ENCODE measurements at places on chromosomes 11 and 22.
A peak's percentile ranks its signal among the peaks of the same experiment; 100 is the strongest.

DNA sequence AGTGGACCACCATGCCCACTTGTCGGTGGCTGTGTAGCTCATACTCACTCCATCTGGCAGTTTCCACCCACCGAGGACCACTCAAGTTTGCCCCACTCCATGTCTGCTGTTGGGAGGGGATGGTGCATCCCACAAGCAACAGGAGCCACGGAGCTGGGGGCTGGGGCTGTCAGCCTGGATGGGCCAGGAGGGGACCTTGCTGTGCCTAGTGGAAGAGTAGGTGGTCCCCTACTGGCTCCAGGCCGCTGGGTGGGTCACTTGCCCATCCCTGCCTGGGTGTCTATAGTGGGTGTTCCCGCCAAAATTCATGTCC lies 57.0 kb downstream of the SMIM38 start:
- no peak for DNase-seq

DNA sequence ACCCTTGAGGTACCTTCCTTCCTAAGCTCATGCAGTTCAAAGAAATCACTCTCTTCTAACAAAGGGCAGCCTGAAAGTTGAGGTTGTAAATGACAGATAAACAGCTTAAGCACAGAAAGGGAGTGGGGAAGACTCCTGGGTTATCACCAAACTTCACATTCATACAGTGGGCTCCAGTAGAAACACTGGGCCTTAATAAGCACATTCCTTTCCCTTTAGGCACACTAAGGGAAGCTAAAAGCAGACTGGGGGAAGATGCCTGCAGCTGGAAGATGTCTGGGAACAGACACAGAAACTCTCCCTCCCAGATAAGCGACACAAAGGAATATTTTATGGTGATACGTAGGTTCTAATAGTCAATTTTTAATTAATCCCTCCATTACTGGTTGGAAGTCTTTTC lies 350.3 kb upstream of the MPPED2 start:
- DNase-seq = peak; percentile 11

DNA sequence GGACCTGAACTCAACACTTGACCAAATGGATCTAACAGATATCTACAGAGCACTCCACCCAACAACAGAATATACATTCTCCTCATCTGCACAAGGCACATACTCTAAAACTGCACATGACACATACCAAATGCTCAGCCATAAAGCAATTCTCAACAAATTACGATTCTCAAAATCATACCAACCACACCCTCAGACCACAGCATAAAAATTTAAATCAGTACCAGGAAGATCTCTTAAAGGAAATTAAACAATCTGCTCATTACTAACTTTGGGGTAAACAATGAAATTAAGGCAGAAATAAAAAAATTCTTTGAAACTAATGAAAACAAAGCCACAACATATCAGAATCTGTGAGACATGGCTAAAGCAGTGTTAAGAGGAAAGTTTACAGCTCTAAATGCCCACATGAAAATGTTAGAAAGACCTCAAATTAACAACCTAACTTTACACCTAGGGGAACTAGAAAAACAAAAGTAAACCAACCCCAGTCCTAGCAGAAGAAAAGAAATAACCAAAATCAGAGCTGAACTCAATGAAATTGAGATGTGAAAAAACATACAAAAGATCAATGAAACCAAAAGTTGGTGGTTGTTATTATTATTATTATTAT lies 37.2 kb downstream of the TMEM123 start:
- DNase-seq = no peak

DNA sequence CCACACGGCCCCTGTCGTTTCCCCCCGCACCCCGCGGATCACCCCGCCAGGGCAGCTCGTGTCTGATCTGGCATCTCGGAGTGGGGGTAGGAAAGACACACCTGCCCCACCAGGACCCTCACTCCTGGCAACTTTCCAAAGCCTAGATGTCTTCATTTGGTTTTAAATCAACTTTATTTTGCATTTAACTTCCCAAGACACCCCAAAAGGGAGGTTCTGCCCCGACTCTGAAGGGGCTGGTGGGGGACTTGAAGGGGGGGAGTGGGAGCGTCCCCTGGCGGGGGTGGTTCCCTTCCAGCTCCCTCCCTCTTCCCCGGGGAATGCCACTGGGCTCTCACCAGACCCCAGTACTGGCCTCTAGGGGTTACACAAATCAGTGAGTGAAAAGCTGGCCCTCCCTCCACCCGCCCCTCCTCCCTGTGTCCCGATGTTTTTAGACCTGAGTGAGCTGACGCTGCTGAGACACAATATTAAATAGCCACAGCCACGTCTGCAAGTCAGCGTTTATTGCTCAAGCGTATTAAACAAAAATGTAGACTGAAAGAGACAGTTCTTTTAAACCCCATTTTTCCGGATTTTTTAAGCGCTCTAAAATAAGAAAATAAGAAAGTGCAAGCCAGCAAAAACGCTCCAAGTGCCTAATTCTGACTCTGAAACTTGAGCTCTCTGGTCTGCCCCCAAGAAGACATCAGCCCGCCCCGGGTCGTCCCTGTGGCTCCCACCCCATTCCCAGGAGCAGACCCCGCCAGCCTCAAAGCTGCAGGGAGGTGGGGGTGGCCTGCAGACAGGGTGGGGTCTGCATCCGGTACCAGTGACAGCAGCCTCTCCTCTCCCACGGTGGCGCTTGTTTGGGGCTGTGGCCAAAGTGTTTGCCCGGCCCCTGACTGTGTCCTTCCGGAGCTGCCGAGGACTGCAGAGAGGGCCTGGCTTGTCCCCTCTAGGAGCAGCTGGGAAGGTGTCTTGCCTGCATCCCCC lies 1.1 kb upstream of the TTLL8 start:
- DNase-seq = peak; percentile 37

- DNase-seq = no peak
These were observed 38.4 kb upstream of the EMID1 start for GRCh38 chr22:29167032-29167911.

- no peak for DNase-seq
These were observed 24.6 kb downstream of the FLRT1 start for GRCh38 chr11:64060263-64060860.

DNA sequence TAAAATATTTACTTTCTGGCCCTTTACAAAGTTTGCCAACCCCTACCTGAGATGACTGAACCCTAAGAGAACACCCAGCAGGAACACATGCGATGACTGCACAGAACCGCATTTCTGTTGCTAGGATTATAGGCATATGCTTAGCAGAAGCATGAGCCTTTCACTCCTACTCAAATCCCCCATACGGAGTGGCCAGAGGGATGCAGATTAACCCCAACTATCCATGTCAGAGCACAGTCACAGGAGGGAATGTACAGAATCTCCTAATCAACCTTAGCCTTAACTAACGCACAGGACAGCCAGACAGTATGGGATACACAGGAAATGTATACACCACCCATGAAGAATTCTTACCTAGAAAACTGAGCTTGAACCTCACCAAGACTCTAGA lies 6.2 kb downstream of the HPS4 start:
- DNase-seq = peak; percentile 23

DNA sequence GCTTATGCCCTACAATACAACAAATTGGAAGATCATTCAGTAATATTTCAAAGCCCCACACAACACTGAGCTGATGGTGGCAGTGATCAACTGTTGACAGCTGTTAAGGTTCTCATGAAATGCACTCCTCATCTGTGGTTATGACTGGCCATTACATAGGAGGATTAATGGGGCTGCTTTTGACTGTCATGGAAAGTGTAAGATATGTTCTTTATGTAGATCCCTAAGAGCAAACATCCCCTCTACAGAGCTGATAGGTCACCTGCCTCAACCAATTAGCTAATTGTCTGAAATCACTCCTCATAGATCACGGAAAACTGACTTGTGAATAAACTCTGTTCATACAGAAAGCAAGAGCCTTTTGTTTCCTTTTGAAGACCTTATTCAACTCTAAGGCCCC lies 78.1 kb downstream of the GAB2 start:
- DNase-seq = no peak

- DNase-seq = peak; percentile 71
These were observed 106.0 kb upstream of the TIMP3 start for GRCh38 chr22:32695451-32695891.

DNA sequence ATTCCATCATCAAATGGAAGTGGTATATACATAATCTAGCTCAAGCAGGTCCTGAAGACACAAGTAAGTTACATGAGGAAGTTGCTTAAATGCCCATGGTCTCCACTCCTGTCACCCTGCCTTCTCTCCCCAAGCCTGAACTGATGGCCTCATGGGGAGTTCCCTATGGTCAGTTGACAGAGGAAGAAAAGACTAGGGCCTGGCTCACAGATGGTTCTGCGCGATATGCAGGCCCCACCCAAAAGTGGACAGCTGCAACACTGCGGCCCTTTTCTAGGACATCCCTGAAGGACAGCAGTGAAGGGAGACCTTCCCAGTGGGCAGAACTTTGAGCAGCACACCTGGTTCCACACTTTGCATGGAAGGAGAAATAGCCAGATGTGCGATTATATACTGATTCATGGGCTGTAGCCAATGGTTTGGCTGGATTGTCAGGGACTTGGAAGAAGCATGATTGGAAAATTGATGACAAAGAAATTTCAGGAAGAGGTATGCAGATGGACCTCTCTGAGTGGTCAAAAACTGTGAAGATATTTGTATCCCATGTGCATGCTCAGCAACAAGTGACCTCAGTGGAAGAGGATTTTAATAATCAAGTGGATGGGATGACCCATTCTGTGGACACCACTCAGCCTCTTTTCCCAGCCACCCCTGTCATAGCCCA lies 17.3 kb upstream of the CD82 start:
- DNase-seq = no peak

DNA sequence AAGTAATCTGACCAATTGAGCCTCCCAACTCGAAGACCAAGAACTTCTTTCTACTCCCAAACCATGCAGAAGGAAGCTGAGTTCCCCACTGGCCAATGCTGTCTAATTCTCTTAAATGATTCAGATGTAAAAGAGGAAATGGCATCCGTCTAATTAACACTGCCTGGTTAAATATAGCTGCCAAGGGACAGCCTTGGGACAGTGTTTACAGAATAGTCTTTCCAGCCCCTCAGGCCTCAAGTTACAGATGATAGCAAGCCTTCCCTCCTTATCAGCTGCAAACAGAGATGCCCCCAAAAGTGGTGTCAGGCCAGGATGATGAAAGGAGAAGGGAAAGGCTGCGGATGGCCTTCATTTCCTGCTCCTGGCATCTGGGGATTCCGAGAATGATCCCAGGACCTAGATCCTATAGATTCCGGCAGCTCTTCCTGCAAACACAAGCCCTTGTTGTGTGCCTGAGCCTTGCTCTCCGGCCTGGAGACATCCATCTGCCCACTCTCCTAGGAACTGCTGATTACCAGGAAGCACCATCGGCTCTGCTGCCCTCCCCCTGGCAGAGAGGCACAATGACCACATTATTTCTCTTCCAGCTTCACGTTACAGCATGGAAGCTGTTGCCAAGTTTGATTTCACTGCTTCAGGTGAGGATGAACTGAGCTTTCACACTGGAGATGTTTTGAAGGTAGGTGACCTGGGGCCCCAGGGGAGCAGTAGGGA lies 13.5 kb upstream of the TMA7B start:
- no peak for DNase-seq

DNA sequence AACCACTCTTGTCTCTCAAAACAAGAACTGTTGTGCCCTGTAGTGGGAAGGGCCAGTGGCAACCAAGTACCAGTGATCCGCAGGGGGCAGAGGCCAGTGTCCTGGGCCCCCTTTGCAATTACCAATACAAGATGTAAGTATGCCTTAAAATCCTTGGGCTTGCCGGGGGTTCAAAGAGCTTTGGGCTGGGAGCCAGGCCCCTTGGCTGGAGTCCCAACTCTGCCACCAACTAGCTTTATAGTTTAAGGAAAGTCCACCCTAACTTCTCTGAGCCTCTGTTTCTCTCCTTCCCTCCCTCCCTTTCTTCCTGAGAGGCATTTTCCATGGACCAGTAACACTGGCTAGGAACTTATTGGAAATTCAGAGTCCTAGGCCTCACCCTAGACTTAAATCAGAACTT lies 15.5 kb downstream of the CLMP start:
- DNase-seq = no peak

DNA sequence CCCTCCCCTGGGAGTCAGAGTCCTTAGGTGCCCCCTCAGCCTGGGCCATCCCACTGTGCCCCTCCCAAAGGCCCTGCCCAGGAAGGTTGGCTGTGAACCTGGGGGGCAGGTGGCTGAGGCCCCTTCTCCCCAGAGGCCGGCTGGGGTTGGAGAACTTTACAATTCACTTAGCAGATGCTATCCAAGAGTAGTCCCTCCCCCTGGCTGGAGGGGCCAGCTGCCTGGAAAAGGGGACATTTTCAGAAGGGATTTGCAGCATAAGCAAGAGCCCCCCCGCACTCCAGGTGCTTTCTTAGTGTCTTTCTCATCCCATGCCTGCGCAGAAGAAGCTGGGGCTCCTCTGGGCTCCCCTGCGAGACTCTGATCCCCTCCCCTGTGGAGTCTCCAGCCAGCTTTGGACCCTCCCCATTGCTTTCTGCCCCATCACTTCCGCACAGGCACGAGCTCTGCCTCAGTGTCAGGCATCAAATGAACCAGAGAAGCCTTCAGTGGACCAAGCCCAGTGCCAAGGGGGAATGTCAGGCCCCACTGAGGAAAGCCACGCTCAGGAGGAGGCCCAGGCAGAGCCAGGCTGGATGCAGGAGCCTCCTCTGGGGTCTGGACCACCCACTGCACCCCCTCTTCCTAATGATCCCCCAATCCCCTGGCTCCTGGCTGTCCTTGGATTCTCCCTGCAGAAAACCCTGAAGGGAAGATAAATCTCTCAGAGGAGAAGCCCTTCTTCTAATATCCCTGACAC lies 3.7 kb downstream of the SSTR3 start:
- DNase-seq = no peak

DNA sequence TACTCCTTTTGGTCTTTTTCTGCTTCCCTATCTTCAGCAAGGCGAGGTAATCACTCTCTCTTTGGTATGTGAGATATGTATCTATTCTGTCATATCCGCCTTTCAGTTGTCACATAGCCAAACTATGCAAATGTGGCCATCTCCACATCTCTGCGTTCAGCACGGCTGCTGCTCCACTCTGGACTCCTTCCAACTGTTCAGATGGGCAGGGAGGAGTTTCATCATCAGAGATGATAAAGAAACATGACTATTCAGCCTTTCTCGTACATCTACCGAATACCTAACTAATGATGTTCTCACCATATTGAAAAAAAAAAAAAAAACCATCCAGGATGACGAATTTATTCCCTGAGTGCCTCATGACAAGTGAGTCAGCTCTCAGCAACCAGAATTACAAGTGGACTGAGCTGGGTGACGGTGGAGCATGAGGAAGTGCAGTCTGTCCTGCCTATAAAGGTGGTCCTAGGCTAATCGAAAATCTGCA lies 899.6 kb downstream of the OPCML start:
- DNase-seq = peak; percentile 98

GRCh38 chr11:44848203-44848962 lies 102.3 kb downstream of the TP53I11 start:
- DNase-seq = no peak

Measured in iris pigment epithelial cell (primary cell).